ENCODE measurements at places on chromosomes 7 and 10. TPM values are rescaled to one million over a fixed set of nuclear protein-coding genes. Genes with fewer than 3 reads are reported as not detected.

Gene CCL26
- total RNA-seq, result 8.8 TPM

Gene FBH1
- total RNA-seq, result 34.5 TPM

Gene CRTAC1
- 1.4 TPM for total RNA-seq

Gene CALHM3
- 0.60 TPM for total RNA-seq

Gene C10orf105
- not detected for total RNA-seq

Gene CHST15
- 8.1 TPM for total RNA-seq

Gene AGBL3
- 1.1 TPM for total RNA-seq

Gene PHTF2
- total RNA-seq, result 14.6 TPM

Gene KIF11
- total RNA-seq, result 34.8 TPM

Gene HOXA10
- total RNA-seq, result 6.8 TPM

Gene SUN3
- not detected for total RNA-seq

Gene BTBD16
- total RNA-seq, result 0.82 TPM

Gene CASTOR2
- total RNA-seq, result 2.9 TPM

Gene SFTPA2
- total RNA-seq, result not detected

Gene CPA2
- total RNA-seq, result 0.09 TPM

Gene HIP1
- total RNA-seq, result 19.3 TPM

Gene SH3PXD2A
- total RNA-seq, result 2.0 TPM

Data from A549 treated with CORT108297 at 1 μM for 4 hours (cell line).